ENCODE measurements at places on chromosomes 5 and 9.

DNA sequence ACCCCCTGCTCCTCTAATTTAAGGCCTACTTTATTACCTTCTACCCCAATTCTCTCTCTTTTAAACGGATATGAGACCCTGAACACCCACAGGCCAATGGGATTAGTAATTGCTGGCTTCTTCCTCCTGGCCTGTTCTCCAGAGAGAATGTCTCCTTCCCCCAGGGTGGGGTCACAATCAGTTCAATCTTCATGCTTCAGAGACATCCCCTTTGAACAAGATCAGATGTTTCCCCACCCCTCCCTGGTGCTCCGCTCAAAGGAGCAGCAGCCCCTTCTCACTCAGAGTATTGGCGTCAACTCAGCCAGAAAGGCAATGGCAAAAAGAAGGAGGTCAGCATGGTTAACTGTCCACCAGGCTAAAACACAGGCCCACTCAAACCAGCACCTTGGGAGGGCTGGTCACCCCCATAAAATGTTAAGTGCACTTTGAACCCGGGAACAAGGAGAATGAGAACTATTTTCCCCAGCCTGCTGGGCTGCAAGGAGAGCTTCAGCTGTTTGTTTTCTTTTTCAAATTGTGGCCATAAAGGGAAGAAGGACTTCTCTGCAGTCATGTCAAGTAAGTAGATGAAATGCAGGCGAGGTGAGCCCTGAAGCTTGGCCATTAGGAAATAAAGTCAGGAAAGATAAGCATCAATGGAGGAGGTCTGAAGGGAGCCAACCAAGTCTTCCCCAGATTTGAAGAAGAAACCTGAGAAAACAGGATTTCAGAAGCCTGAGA lies 20.1 kb downstream of the LHFPL2 start:
- DNase-seq = no peak

- no peak for DNase-seq
Measured at GRCh38 chr9:131297903-131298302, 8.4 kb downstream of the PLPP7 start.

- DNase-seq = no peak
Measured at GRCh38 chr9:111627260-111627963, 3.7 kb upstream of the DNAJC25 start.

- DNase-seq = no peak
Measured at GRCh38 chr9:32322622-32323021, 61.8 kb upstream of the ACO1 start.

Measured in central memory CD8-positive, alpha-beta T cell (primary cell).